B cell (primary cell): ENCODE measurements at places on chromosomes 3 and 15.

DNA sequence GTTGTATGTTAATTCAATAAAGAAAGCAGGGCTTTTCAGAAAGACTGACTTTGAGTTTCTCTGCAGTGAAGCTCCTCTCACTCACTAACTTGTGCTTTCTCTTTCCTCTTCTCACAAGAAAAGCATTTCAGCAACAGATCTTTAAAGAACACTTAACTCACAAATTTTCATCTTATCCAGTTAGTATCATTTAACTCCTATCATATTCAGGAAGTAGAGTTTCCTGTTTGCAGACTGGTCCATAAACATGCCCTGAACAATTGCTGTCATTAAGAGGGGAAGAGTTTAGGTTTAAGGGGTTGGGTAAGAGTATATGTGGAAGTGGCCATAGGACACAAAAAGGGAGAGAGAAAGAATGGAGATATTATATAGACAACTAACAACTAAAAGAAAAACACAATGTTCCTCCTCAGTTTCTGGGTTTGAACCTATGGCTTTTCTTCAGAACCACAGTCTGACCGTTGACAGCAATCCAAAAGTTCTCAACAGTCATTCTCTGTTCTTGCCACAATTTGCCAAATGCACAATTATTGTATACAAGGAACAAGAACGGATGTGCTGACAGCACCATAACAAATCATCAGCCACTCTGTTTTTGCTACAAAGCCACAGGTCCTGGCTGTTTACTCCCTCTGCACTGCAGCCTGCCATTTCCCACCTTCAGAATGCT, 63.9 kb downstream of the CHAC1 start:
- DNase-seq, result no peak

DNA sequence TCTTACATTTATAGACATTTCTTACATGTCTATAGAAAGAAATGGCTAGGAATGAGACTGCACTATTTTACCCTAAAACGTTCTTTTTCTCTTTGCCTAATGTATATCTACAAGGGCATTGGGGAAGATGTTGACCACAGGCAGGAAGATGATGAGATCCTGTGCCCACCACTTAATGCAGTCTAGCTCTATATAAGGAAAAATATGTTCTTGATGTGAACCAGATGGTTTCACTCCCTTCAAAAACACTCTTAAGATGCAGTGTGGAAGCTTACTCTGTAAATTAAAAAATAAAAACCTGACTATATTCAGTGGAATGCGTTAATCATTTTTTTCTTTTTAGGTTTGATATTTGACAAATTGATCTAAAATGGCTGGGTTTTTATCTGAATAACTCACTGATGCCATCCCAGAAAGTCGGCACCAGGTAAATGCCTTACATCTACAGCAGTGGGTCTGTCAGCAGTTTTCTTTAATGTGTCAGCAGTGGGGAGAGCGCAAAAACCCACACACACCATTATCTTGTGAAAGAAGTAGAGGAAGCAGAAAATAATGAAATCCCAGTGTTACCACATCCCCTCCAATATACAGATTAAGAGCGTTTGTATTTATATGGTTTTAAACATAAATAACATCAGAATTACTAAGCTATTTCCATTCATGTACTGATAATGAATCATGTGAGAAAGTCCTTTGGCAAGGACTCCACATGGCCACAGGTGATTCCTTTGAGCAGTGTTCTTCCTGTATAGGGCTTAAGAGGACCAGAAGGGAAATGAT, 10.1 kb downstream of the AGTR1 start:
- DNase-seq, result no peak

DNA sequence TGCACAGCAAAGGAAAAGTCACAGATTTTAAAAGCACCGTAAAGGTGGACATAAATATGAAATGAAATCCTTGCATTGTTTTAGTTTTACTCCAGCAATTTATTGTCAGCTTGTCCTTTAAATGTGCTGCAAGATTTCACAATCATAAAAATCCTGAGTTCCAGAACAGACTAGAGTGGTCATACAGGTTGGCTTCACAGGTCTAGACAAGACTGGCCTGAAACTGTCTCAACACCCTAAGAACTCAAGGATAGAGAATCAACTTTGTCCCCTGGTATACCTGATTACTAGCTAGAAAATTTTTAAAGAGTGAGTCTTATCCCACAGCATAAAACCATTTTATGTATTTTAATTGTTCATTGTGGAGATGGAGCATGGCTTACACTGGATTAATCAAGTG, 521.7 kb upstream of the MCTP2 start:
- DNase-seq, result no peak

- no peak for DNase-seq
Observed at GRCh38 chr15:74383286-74383685, 15.8 kb upstream of the CYP11A1 start.

DNA sequence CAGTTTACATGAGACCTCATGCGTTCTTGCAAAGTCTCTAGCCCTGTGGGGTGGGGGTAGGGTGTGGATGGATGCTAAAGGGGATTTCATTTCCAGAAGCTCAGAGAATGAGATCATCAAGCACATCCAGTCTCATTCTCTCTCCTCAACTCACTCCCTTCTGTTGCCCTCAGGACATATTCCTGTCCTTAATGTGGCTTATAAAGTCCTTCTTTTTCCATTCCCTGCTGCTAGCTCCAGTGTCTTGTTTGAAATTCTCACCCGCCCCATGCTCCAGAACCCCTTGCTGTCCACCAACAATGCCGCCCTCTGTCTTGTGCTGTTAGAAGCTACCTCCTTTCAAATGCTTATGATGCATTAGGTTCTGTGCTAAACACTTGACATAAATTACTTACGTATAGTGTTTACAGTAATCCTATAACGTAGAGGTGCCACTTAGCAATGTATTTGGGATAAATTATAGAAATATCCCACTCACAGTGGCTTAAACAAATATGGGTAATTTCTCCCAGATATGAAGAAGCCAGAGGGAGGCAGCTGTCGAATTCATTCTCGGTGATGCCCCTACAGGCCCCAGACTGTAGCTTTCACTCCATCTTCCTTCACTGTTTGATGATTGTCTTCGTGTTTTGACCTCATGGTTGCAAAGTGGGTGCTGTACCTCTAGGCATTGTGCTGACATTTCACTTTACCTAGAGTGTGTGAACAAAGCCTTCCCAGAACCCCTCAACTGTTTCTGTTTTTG, 273.1 kb upstream of the TBL1XR1 start:
- no peak for DNase-seq

GRCh38 chr15:45630917-45631691, 3.7 kb upstream of the SQOR start:
- no peak for DNase-seq

DNA sequence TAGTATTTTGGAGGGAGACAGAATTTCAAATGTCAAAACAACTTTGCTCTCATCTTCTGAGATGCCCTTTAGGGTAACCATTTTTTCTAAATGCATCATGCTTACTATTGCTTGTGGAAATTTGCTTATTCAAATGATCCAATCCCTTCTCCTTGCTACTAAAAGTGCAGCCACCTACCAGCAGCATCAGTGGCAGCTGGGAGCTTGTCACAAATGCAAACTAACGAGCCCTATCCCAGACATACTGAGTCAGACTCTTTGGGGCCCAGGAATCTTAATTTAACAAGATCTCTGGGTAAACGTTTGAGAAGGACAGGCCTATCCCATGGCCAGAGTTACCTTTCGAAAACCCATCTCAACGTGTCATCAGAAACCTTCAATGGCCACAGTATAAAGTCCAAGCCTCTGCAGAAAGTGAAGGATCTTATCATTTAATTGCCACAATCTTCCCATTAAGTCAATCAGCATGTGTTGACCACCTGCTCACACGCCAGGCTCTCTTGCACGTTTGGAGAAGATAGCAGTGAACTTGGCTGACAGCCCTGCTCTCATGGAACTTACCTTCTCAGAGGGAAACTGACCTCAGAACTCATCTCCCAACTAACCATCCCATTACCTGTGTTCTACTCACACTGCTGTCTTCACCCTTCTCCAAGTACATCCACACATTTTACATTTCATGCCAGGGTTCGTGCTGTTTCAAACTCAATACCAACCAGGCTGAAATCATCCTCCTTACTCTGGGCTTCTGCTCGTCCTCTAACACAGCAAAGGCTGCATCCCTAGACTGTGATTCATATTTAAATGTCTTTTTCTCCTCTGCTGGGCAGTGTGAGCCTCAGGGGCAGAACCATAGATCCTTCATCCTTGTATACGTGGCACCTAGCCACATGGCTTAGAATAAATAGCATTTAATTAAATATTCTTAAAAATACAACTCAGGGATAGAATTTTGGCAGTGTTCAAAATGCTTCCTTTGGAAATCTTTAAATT, 24.8 kb upstream of the VGLL4 start:
- no peak for DNase-seq
